ENCODE measurements at places on chromosomes 7 and 10.
A peak's percentile ranks its signal among the peaks of the same experiment; 100 is the strongest.

GRCh38 chr7:131945957-131946544, 389.6 kb upstream of the PODXL start:
- DNase-seq = no peak

DNA sequence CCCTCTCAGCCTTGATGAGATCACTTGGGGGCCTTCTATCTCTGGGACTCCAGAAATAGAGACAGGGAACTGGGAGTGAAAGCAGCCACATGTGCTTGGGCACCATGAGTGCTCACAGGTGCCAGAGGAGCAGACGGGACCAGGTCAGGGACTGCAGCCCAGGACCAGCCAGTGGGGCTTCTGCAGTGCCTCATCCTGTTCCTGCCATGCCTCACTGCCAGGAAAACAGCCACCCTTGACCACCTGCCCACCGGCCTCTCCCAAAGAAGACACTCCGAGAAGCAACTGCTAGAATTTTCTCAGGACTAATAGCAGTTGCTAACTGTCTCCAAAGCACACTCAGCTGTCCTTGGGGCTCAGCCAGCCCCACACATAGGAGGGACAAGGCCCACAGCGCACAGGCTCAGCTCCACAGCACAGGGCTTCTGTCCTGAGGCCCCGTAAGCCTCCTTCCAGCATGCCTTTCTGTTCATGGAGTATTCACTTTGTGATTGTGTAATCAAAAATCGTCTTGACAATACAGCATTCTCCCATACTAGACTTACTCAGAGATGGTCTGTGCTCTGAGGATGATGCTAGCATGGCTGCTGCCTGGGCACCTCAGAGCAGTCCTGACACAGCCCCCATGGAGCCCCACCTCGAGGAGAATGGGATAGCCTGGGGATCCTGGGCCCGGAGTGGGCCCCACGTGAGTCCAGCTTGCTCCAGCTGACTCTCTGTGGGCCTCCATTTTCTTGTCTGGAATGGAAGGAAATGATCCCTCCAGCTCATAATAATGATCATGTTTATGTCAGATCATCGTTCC, 115.7 kb upstream of the RET start:
- no peak for DNase-seq

GRCh38 chr7:121544726-121545125, 148.6 kb upstream of the FAM3C start:
- no peak for DNase-seq

- no peak for DNase-seq
Measured at GRCh38 chr10:1594372-1595241, 142.7 kb downstream of the ADARB2 start.

DNA sequence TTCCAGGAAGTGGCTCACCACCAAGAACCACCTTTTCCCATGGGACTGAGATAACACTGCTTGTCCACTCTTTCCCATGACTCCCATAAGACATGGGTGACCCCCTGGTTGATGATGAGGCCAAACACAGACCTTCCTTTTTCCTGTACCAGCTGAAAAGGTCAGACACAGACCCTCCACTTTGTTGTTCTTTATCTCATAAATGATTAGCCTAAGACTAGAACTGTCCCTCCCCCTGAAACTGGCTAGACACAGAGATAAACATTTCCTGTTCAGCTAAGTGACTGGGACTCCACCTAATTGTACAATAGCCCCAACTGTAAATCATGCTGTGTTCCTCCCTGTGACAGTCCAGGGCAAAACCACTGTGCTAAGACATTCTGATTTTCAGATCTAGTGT, 8.2 kb upstream of the NRG3 start:
- DNase-seq = no peak

DNA sequence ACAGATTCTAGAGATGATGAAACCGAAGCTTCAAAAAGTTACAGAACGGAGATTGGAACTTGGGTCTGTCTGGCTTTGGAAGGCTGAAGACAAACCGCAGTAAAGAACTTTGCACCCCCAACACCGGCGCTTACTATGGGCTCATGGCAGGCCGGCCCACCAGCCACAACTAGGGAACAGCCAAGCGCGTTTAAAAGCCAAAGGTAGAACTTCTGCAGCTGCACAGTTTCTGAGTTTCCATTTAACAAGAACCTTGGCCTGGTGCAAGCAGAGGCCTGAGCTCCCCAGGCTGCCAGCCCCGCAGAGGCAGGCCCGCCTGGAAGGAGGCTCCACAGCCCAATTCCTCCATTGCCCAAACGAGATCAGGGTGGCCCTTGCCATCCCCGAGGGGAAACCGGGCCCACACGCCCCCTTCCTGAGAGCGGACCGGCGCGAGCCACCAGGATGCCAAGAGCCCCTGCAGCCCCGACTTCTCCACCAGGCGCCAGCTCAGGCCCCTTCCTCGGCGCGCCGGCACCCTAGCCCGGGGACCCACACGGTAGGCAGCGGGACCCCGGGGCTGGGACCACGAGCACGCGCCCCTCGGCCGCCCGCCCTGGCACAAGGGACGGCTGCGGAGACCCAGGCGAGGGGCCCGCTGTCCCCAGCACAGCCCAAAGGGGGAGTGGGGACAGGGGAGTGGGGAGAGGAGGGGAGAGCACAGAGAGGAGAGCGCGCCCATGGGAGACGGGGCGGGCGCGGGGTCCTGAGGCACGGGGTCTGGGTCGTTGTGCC, 566 bp downstream of the MAD1L1 start:
- no peak for DNase-seq

DNA sequence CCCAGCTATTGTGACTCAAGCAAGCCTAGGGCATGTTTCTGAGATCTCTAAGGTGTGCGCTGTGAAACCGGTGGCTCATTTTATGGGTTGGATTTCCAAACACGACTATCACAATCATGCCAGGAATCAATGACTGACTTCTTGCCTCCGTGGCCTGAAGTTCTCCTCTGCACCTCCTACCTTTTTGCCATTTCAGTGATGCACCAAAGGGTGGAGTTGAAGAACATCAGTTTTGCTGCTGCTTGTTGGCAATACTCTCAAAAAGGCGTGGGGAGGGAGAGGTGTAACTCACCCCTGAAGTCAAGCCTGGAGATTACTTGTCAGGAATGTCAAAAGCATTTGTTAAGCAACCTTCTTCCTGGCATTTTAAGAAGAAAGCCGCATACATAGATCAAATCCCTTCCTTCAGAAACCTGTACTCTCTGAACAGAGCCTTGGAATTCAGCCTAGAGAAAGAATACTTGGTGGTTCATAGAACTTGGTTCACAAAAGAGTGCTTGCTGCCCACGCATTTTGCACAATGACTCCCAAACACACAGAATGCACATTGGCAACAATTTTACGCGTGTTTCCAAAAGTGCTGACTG, 41.0 kb downstream of the KIAA1217 start:
- no peak for DNase-seq

GRCh38 chr7:140675726-140676125, 3.0 kb downstream of the ADCK2 start:
- no peak for DNase-seq

DNA sequence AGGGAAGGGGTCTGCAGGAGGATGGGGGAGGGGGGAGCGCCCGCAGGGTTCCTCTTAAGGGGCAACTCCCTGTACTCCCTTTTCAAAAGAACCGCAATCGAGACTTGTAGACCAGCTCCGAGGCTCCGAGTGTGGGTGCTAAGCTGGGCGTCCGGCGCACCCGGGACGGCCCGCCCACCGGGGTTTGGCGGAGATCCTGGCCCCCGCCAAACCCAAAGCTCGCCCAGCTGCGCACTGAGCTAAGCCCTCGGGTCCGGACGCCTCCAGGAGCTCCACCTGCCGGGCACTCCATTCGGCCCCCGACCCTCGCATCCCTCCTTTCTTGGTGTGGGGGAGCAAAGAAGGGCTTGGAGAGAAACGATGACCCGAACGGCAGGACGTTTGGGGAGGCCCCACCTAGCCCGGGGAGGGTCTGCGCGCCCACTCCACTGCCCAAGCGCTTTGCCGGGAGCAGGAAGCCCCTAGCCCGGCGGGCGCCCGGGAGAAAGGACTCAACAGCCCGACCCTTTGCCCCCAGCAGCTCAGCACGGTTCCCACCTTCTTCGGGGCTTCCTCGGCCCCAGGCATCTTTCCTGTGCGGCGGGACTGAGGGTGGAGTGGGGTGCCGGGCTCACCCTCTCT, 651 bp downstream of the AFAP1L2 start:
- no peak for DNase-seq

- DNase-seq = no peak
Measured at GRCh38 chr7:159102681-159103381, 41.8 kb downstream of the VIPR2 start.

DNA sequence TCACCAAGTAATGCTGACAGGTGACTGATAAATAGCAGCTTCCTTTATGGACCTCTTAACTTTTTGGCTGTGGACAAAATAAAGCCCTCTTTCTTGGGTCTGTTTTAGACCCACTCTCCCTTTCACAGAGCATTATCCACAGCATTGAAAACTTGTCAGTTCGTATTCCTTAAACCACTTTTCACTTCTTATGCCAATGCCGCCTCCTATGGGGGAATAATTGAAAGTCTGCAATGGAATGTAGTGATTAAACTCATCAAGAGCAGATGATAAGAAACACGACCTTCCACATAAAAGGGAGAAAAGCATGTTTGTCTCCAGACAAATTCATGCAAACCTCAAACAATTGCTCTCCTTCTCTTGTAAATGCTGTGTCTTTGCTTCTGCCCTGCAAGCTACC, 153.4 kb downstream of the SORCS1 start:
- no peak for DNase-seq

- no peak for DNase-seq
Measured at GRCh38 chr7:70356787-70357328, 758.6 kb downstream of the AUTS2 start.

GRCh38 chr10:133276435-133277201, at the start of gene ADAM8:
Gene ADAM8, minus strand, starts transcription at chr10:133276868. Its CDS starts 51 bp downstream, at chr10:133276817.
- DNase-seq = peak; percentile 41
